Testis (tissue), 5 donors: ENCODE measurements at places on chromosomes 16 and 17. TPM values are rescaled to one million over a fixed set of nuclear protein-coding genes. Genes with fewer than 3 reads are reported as not detected.

DNA sequence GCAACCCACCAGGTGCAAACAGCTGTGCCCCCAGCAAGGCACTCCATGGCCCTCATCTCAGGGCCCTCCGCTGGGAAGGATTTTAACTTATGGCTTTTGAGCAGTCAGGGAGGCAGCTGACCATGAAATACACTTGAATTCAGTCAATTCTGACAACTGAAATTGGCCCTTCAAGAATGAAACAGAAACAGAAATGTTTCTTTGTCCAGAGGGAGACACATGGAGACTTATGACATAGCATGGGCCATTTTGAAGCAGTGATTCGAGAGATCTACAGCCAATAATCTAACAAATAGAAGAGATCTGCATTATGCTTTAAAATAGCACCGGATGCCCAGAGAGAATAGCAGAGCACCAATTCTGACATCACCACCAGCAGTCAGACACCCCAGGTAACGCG is 7.5 kb downstream of the CACNG1 start:
- no peak for DNase-seq

The ABCA9 gene
- 13.8 TPM for total RNA-seq

- DNase-seq = no peak
Measured at GRCh38 chr16:56510544-56510943, 9.3 kb downstream of the BBS2 start.

DNA sequence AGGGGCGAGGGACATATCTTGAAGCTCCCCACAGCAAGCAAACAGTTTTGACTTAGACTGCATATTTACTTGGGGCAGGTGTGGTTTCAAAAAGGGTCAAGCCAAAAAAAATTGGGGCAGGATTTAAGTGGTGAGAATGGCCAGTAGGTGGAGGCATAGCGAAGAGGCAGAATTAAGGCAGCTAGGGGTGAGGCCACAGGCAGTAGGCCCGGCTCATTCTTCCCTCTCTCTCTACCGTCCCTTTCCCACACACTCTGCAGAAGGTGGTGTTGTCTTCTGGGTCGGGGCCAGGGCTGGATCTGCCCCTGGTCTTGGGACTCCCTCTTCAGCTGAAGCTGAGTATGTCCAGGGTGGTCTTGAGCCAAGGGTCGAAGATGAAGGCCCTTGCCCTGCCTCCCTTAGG is 2.6 kb downstream of the SHBG start:
- no peak for DNase-seq

The C1QTNF1 gene
- total RNA-seq = 9.1 TPM

- no peak for DNase-seq
Measured at GRCh38 chr16:49332589-49333258, 40.9 kb upstream of the C16orf78 start.

DNA sequence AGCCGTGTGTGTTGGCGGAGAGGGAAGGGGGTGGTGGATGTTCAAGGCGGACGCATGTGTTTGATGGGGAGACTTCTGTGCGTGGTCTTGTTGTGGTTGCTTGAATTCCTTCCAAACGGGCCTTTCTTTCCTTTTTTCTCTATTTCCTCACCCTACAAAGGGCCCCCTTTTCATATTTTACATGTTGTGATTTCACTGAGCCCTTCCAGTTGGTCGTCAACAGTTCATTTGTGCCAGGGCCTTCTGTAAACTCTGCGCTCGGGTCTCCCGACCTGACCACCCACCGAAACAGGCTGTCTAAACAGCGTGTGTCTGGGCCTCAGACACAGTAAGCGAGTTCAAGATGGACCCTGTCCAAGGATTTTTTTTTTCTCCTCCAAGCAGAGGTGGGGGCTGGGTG is 228.4 kb downstream of the IRF8 start:
- DNase-seq = no peak

DNA sequence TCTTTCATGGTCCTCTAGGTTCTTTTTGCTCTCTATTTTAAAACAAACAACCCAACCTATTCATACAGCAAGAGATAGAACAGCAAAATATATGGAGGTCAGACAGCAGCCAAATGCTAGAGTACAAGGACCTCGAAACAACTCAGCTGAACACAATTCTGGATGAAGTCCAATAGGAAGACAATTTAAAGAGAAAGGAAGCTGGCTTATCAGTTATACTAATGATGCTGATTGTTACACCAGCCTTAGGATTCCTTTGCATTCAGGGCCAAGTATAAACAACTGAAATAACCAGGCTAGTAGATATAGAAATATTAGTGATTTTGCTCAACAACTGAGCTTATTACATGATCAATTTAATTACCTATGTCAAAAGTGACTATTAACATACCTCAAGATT is 2.5 kb downstream of the SSH2 start:
- DNase-seq = no peak

DNA sequence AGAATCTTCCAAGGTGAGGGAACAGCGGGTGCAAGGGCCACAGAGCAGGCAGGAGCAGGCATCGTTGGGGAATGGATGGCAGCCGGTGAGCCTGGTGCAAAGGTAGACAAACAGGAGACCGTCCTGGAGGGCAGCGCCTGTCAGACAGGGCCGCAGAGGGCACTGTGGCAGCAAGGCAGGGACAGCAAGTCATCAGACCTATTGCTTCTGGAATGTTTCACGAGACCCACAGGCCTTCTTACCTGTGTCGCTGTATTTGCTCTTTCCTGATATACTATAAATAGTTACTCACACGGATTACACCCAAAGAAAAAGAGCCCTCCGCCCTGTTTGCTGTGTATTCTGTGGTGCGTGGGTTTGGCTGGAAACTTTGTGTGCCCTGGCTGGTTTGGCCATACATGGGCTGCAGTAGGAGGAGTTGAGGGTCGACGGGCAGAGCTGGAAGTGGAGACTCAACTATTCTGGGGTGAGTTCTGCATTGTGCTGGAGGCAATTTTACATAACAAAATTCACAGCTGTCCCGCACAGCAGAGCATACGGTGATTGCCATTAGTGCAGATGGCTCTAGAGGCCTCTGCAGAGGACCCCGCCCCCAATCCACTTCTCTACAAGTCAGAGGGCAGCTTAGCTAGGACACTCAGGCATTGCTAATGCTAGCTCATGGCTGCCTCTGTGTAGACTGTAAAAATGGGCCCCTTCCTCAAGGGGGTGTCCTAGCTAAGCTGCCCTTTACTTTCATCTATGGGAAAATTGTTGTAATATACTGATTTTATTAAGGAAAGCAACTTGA is 18.6 kb upstream of the POLR3E start:
- no peak for DNase-seq

DNA sequence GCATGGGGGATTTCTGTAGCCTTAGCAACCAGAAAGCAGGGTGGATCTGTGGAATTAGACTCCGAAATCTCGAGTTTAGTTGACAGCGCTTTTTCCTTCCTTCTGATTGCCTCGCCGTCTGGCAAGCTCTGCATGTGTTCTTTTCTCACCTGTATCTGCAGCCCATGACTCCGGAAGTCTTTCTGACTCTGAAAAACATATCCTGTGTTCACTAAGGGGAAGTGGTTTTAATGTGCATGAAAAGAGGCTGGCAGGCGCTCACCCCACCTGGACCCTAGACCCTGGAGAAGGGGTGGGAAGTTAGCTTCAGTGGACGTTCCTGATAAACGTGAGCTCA is 158.5 kb downstream of the RPTOR start:
- DNase-seq = no peak

The GAST gene
- not detected for total RNA-seq

The AGRP gene
- total RNA-seq = 1.2 TPM

DNA sequence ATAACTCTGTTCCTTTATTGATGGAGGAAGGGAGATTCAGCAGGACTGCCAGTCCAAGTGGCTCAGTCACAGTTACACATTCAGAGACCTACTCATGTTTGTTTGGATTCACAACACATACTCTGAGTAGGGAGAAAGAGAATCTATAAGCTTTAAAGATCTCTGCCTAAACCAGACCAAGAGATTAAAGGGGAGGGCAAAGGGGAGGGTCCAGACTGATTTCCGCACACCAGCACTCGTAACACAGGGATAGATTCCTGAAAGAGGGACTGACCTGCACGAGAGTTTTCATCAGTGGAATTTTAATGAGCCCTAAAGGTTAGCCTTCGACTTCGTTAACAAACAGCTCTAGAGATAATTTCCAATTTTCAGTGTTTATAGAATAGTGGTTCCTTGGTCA is 71.7 kb upstream of the PMFBP1 start:
- no peak for DNase-seq

GRCh38 chr17:43341715-43342588 is 56.8 kb upstream of the ARL4D start:
- DNase-seq = no peak

GRCh38 chr16:11204513-11205047 is 51.4 kb downstream of the SOCS1 start:
- DNase-seq = no peak

DNA sequence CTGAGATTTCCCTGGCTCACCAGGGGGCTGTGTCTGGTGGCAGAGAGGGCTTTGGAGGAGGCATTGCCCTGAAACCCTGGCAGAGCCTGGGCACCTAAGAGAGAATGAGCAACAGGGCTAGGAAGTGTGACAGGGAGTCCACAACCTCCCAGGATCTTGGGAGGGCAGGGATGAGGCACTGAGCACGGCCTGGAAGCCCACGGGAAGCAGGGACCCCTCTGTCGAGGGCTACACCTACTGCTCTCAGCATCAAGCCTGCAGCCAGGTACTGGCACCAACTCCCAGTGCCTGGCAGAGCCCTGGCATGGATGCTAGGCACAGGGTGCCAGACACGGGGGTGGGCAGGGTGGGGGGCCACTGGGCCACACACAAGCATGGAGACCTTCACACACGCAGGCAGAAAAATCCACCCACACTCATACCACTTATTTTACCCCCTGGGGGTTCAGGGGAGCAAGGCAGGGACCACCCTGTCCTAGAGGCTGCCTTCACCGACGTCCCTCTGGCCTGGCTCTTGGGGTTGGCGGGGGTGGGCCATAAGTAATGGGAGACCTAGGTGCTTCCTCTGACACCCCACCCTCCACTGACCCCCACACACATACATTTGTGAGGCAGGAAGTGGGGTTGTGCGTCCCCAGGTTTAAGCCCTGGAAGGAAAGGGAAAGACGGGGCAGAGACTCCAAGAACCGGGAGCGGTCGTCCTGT is 970 bp upstream of the HSD11B2 start:
- DNase-seq = no peak
